ENCODE measurements at places on chromosomes 16 and 17. TPM values are rescaled to one million over a fixed set of nuclear protein-coding genes. Genes with fewer than 3 reads are reported as not detected.

The TMEM114 gene
- not detected for total RNA-seq

The CCL4 gene
- 0.91 TPM for total RNA-seq

The SRCIN1 gene
- total RNA-seq, result 2.0 TPM

- H3K4me3 ChIP-seq, result peak overlapping the region; percentile 60
- H3K27ac ChIP-seq, result peak overlapping the region; percentile 30
- peaks cover 10% of the 10 kb centered on the region for H3K4me1 ChIP-seq
- H3K36me3 ChIP-seq, result no peaks in the 10 kb centered on the region
These were observed 8.4 kb upstream of the CLDN9 start for GRCh38 chr16:3004319-3004718.

- no peaks in the 10 kb centered on the region for H3K27me3 ChIP-seq
- no peaks in the 10 kb centered on the region for H3K4me1 ChIP-seq
- no peak overlapping the region for H3K4me3 ChIP-seq
- H3K36me3 ChIP-seq, result no peaks in the 10 kb centered on the region
- no peak overlapping the region for H3K27ac ChIP-seq
These were observed 62.5 kb downstream of the ERCC4 start for GRCh38 chr16:13982451-13982850.

GRCh38 chr17:69305177-69305576, 21.8 kb downstream of the ABCA5 start:
- H3K27me3 ChIP-seq, result no peaks in the 10 kb centered on the region
- no peaks in the 10 kb centered on the region for H3K4me1 ChIP-seq
- no peak overlapping the region for H3K4me3 ChIP-seq
- peaks cover 32% of the 10 kb centered on the region for H3K36me3 ChIP-seq
- no peak overlapping the region for H3K27ac ChIP-seq

DNA sequence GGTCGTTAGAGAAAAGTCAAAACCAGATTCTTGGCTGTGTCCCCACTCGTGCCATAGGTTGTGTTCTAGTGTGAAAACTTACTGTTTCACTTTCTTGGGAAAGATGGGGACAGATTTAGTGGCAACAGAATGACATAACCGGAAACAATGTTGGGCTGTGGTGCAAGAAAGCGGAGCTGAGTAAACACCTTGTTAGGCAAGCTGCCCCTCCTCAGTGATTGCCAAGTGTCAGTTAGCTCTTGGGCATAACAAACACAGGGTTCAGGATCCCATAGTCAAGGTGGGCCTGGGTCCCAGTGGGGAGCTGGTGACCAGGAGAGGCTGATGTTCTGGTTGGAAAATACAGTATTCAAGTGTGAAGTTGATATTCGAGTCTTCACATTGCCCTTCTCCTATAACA, 15.4 kb downstream of the UBN1 start:
- no peak for DNase-seq
- peaks cover 57% of the 10 kb centered on the region for H3K36me3 ChIP-seq
- H3K27ac ChIP-seq, result peak overlapping the region; percentile 41
- peaks cover 66% of the 10 kb centered on the region for H3K4me1 ChIP-seq
- no peak overlapping the region for H3K4me3 ChIP-seq

- H3K36me3 ChIP-seq, result no peaks in the 10 kb centered on the region
- no peaks in the 10 kb centered on the region for H3K4me1 ChIP-seq
- H3K27ac ChIP-seq, result no peak overlapping the region
- no peaks in the 10 kb centered on the region for H3K27me3 ChIP-seq
These were observed 12.2 kb upstream of the BEAN1 start for GRCh38 chr16:66414891-66415290.

GRCh38 chr16:57307365-57307764, 22.9 kb upstream of the PLLP start:
- DNase-seq, result no peak
- H3K36me3 ChIP-seq, result no peaks in the 10 kb centered on the region
- peaks cover 4% of the 10 kb centered on the region for H3K27me3 ChIP-seq
- no peak overlapping the region for H3K27ac ChIP-seq
- H3K4me3 ChIP-seq, result no peak overlapping the region

- no peaks in the 10 kb centered on the region for H3K27me3 ChIP-seq
- peaks cover 5% of the 10 kb centered on the region for H3K4me1 ChIP-seq
- no peak for DNase-seq
- peaks cover 15% of the 10 kb centered on the region for H3K36me3 ChIP-seq
These were observed 5.1 kb upstream of the VPS4A start for GRCh38 chr16:69306031-69306430.

DNA sequence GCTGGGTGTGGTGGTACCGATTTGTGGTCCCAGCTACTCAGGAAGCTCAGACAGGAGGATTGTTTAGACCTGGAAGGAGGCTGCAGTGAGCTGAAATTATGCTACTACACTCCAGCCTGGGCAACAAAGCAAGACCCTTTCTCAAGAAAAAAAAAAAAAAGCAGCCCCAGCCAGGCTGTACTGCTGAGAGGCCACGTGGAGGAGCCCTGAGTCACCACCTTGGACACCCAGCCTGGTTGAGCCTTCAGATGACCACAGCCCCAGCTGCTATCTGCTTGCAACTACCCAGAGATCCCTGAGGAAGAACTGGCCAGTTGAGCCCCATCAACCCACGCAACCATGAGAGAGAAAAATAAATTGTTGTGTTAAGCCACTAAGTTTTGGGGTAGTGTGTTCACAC, 23.6 kb upstream of the GPRC5C start:
- no peak overlapping the region for H3K4me3 ChIP-seq
- no peaks in the 10 kb centered on the region for H3K4me1 ChIP-seq
- H3K27ac ChIP-seq, result no peak overlapping the region
- DNase-seq, result no peak
- no peaks in the 10 kb centered on the region for H3K36me3 ChIP-seq

- peak overlapping the region; percentile 99 for H3K4me3 ChIP-seq
- DNase-seq, result peak; percentile 62
- H3K36me3 ChIP-seq, result peaks cover 18% of the 10 kb centered on the region
- H3K4me1 ChIP-seq, result peaks cover 60% of the 10 kb centered on the region
- H3K27ac ChIP-seq, result peak overlapping the region; percentile 100
- H3K27me3 ChIP-seq, result no peaks in the 10 kb centered on the region
These were observed 622 bp downstream of the NDEL1 start for GRCh38 chr17:8436169-8436843.

Data from left ventricle myocardium inferior (tissue), 1 donor.